Amniotic epithelial cell (primary cell): ENCODE measurements at places on chromosomes 13 and 19.
A peak's percentile ranks its signal among the peaks of the same experiment; 100 is the strongest.

DNA sequence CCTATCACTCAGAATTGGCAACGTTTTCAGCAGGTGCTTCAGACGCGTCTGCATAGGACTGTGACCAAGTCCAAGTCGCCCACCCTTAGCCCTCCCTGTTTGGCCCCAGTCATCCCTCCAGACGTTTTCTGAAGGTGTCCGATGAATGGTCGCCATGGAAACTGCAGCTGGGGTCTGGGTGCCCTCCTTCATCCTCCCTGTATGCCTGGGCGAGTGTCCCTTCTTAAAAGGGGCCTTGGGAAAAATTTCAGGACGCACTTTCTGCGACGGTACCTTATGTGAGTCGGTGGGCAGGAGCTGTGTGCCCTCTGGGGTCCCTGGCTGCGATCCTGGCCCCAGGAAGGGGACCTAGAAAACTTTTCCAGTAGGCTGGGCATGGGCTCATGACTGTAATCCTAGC is 25.1 kb downstream of the MAN2B1 start:
- DNase-seq: no peak

DNA sequence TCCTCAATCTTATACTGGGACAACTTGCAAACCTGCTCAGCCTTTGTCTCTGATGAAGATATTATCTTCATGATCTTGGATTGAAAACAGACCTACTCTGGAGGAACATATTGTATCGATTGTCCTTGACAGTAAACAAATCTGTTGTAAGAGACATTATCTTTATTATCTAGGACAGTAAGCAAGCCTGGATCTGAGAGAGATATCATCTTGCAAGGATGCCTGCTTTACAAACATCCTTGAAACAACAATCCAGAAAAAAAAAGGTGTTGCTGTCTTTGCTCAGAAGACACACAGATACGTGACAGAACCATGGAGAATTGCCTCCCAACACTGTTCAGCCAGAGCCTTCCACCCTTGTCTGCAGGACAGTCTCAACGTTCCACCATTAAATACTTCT is 4.0 kb upstream of the KLK3 start:
- DNase-seq: no peak

GRCh38 chr13:99354371-99354951 is 47.3 kb upstream of the GPR183 start:
- no peak for DNase-seq

GRCh38 chr13:113636266-113636963 is 21.6 kb downstream of the ATP4B start:
- no peak for DNase-seq

GRCh38 chr13:59834801-59835200 is 328.9 kb downstream of the DIAPH3 start:
- peak; percentile 82 for DNase-seq

DNA sequence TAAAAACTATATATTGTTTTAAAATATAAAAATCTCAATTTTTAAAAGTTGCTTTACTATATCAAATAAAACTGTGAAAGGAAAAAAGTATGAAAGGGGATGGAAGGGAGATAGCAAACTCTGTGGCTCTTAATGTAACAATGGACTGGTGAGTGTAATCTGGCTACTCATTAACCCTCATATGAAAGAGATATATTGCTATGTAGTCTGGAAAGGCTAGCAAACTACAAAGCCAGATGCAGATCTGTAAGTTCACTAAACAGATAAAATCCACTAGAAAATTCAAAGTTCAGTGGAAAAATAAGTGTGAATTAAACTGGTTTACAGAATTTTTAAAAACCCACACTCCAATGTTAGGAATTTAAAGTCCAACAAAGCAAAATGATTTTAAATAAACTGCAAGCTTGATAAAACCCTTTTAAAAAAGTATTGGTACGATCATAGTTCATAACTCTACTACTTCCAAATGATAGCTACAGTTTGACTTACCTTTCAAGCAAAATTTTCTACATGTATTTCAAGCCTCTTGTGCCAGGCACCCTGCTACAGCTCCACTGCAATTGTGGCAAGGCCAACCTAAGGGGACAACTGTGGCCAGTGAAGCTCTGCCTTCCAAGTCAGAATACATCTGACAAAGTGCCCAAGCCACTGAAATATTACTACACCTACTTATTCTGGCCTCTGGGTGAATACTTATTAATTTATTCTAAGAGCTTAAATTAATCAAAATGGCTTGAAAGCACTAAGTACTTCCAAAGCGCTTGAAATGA is 647 bp upstream of the ELF1 start:
- DNase-seq: no peak

- no peak for DNase-seq
These were observed 17.0 kb upstream of the DOCK9 start for GRCh38 chr13:98994896-98995295.

DNA sequence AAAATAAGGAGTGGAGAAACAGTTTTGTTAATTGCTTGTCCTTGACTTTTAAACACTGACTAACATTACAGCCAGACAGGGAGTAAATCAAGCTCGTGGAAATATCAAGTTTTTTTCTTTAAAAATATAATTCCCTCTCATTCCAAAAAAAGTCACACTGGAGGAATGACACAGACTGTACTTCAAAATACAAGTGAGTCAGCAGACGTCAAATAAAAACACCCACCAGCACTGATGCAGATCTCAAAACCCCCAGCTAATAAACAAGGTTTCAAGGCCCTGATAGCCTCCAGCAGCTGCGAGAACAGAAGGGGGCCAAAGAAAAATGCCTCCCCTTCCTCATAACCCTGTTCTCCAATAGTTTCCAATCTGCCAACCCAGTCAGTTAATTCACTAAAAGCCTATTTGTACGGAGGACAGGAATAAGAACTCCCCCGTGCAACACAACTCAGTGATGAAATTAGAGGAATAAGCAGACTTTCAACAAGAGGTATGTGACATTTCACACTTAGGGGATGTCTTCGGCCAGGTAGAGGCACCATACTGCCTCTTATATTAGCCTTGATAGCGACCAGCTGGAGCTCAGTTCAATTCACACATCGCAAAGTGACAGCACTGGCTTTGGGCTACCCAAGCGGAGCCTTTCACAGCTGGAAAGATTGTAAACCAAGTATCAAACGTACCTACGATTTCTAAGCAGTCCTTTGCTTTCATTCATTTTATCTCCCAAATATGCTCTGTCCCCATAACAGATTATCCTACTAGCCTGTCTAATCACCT is 561.0 kb upstream of the KLF12 start:
- DNase-seq: peak; percentile 56

DNA sequence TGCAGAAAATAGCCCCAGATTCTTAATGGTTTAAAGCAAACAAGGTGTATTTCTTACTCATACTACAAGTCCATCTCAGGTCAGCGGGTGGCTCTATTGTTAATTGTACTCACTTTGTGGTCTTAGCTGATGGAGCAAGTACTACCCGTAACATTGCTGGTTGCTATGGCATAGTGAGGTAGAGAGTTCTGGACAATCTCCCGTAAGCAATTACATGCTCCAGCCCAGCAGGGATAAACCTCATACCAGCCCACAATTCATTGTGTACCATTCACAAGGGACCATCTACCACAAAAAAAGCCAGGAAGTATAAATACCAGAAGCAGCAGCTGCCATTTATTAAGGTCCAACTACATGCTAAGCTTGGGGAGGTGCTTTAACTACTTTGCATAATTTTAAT is 167.1 kb downstream of the PCDH9 start:
- peak; percentile 7 for DNase-seq
